ENCODE measurements at places on chromosomes 3 and 15.

DNA sequence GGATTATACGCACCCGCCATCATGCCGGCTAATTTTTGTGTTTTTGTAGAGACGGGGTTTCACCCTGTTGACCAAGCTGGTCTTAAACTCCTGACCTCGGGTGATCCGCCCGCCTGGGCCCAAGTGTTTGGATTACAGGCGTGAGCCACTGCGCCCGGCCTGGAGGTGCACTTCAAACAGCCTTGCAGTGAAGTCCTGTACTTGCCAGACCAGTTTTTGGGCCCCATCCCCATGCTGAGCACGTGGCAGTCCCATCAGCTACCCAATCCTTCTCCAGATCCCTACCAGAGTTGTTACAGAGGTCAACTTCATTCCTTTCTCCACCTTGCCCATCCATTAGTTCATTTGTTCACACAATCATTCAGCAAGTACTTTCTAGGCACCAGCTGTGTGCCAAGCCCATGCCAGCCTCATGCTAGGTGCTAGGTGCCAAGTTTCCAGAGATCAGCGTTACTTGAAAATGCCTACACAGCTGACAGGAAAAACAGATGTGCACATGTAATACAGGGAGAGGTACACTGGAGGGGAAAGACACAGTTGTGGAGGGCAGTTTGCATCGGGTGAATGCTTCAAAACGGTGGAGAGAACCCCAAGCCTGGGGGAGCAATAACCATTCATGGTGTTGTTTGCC lies 2.2 kb downstream of the DNAH1 start:
- no peak for DNase-seq

DNA sequence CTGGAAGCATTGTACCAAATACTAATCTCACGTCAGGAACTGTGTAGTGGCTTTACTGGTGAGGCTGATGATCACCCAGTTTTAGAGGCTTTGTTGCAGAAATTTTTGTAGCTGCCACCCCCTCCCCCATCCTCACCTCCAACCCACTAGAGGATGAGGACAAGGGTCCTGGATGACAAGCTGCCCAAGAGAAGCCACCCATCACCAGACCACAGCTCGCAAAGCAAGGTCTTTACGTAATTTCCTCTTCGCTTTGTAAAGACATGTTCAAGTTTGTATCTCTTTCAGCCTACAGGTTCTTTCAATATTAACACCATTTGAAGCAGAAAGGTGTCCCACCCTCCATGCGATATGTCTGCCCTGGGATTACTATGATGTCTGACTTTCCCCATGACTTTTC lies 74.2 kb downstream of the LDHAL6B start:
- peak; percentile 78 for DNase-seq

- DNase-seq = no peak
Measured at GRCh38 chr3:150218236-150218635, 189.9 kb upstream of the TSC22D2 start.

DNA sequence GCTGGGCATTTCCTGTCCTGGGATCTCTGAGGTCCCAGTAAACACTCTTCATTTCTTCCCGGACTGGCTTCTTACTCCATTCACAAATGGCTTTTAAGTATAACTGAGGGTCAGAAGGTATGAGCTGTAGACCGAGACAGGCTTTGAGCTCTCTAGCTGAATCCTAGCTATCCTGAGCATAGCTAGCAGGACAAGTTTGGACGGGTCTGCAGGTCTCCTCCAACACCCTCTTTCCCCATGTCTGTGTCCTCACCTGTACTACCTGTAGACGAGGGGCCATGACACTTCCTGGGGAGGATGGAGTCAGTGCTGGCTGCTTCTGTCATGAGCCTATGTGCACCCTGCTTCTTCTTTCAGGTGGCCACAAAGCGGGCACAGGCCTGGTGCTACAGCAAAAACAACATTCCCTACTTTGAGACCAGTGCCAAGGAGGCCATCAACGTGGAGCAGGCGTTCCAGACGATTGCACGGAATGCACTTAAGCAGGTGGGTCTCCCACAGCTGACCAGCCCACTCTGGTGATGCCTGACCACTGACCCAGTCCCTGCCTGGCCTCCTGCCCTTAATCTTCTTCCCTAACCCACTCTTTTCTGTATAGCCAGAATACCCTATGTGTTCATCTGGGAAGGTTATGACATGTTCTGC lies 72.1 kb upstream of the ACAD9 start:
- no peak for DNase-seq

- no peak for DNase-seq
Measured at GRCh38 chr3:30871720-30872119, 22.7 kb downstream of the GADL1 start.

GRCh38 chr3:10798600-10799367 lies 17.2 kb upstream of the SLC6A11 start:
- DNase-seq = no peak

DNA sequence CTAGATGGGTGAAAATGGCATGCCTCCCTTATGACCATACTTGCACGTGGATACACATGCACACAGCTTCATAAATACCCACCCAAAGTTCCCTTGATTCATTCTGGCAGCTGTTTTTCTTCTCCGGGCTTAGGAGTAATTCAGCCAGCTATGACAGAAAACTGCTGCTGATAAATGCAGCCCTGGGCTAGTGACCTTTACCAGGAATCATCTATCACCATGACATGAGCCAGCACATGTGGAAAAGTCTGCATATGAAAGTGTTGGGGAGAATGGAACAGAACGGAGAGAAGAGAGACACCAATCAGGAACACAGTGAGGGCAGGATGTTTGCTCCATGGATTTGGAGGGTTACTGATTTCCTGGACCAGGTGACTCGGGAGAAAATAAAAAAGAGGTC lies 706.3 kb downstream of the PDCD6IP start:
- DNase-seq = no peak

DNA sequence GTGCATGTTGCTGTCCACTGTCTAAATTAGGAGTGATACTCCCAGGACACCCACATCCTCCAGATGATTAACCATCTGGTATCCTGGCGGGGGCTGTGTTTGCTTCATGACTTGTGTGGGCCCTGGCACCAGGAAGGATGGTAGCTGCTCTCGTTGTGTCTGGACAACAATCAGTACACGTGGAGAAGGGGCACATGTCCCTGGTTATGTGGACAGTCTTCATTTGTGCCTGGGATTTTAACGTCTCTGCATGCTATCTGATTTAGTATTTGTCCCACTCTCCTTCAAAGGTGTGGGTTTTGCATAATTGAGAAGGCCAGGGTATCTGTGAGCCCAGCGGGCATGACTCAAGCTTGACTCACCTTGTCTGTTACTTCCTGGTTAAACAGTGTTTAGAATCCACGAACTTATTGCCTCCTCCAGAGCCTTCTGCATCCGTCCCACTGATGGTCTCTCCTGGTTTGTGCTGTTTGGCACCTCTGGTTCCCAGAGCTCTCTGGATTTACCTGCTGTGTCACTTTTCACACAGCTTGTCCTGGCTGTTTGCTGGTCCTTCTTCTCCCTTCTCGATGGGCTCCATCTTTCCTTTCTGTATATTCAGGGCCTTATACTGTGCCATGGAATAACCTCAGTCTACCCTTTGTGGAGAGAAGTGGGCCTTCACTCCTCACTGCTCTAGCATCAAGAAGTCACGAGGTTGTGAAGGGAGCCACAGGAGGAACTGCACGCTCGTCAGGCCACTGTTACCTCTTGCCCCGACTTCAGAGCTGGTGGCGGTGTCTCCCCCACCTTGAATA lies 32.5 kb downstream of the ARNT2 start:
- DNase-seq = peak; percentile 37

- no peak for DNase-seq
Measured at GRCh38 chr3:67882981-67883380, 228.6 kb upstream of the SUCLG2 start.

DNA sequence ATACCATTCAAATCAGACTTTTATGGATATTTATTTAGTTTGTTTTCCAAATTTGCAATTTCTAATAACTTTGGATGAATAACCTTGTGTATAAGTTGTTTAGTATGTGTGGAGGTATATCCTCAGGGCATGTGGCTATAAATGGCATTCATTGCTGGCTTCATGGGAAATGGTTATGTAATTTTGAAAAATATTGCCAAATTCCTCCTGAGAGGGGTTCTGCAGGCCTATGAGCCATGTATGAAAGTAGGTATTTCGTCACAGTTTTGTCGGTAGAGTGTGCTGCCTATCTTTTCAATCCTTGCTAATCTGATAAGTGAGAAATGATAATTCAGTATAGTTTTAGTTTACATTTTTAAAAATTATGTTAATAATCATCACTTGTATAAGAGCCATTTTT lies 256.4 kb upstream of the ZNF385D start:
- no peak for DNase-seq

- DNase-seq = no peak
Measured at GRCh38 chr3:130640027-130640426, 106.6 kb downstream of the PIK3R4 start.

- DNase-seq = no peak
Measured at GRCh38 chr3:120855665-120856437, 52.2 kb upstream of the STXBP5L start.

- no peak for DNase-seq
Measured at GRCh38 chr15:100718075-100718980, 115.9 kb downstream of the ASB7 start.

DNA sequence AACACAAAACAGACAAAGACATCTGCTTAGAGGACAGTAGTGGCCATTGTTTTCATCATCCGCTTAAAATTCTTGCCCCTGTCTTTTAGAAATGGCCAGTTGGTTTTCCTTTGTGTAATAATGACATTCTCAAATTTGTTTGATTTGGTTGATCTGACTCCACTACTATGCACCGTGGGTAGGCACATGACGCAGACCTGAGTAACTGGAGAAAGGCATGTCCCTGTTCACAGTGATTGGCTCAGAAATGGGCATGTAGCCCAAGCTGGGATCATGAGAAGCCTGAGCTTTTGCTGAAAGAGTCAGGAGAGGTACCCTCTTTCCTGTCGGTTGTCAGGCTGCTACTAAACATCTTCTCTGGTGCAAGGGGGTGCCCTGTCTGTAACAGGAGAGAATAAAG lies 36.6 kb upstream of the MAGI1 start:
- DNase-seq = no peak

DNA sequence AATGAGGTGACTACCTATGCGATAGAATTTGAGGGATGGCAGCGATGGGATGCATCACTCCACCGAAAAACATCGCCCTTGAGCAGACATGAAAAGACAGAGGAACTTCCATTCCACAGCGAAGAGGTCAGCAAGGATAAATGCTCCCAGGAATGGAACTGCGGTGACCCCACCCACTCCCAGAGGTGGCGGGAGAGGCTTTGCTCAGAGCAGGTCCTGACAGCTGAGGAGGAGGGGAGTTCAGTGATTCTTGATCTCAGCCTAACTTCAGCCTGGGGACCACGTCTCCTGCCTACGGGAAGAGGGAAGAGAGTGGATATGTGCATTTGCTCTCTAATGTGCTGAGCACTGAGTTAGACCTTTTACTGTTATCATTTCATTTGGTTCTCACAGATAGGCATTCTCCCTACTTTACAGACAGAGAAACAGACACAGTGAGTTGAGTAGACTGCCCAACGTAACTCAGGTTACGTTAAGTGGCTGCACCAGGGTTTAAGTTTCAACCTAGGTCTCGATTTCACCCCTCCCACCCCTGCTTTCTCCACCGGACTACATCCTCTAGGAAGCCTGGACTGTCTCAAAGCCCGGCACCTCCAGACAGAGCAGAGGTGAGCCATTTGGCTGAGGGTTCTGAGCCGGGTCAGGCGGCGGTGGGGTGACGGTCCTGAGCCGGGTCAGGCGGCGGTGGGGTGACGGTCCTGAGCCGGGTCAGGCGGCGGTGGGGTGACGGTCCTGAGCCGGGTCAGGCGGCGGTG lies 170.0 kb downstream of the RAB11A start:
- DNase-seq = no peak

DNA sequence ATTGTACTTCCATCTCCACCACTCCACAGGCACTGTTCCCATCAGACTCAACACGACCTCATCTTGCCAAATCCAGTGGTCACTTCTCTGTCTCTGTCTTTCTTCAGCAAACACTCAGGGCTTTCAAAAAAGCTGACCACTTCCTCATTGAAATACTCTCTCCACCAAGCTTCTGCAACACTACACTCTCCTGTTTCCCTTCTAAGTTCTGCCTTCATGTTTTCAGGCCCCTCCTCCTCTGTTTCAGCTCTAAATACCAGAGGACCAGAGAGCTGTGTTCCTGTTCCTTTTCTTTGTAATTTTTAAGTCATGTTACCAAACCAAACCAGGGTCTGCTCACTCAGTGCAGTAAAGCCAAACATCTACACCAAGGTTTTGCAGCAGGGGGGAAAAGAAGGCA lies 33.8 kb upstream of the ACP3 start:
- no peak for DNase-seq

GRCh38 chr15:32730677-32731654 lies 13.2 kb downstream of the GREM1 start:
- no peak for DNase-seq

DNA sequence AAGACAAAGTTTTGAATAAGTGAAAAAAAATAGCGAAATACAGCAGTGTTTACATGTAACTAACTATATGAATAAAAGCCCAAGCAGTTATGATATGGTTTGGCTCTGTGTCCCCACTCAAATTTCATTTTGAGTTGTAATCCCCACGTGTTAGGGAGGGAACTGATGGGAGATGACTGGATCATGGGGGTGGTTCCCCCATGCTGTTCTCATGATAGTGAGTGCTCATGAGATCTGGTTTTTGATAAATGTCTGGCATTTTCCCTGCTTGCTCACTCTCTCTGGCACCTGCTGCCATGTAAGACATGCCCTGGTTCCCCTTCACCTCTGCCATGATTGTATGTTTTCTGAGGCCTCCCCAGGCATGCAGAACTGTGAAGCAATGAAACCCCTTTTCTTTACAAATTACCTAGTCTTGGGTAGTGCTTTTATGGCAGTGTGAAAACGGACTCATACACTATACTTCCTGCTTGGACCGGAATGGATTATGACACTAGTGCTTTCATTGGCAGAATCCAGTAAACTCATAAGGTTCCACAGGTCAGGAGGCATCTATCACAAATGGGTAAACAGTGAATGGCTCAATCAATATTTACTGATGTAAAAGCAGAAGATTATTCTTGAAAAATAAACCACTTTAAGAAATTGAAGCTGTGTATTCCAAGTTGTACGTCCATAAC lies 192.1 kb downstream of the CBLB start:
- no peak for DNase-seq

DNA sequence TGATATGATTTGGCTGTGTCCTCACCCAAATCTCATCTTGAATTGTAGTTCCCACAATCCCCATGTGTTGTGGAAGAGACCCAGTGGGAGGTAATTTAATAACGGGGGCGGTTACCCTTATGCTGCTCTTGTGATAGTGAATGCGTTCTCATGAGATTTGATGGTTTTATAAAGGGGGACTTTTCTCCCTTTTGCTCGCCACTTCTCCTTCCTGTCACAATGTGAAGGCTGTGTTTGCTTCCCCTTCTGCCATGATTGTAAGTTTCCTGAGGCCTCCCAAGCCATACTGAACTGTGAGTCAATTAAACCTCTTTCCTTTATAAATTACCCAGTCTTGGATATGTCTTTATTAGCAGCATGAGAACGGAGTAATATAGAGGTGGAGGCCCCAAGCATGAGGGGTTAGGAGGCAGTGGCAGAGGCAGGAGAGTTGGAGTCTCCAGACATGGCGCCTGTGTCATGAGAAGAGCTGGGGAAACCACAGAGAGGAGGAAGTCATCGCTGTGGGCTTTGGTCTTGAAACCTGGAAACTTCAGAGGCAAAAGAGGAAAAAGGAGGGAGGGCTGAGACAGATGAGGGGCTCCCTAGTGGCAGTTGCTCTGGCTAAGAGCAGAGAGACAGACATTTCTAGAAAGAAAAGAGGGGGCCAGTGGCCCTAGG lies 107.8 kb upstream of the VEPH1 start:
- no peak for DNase-seq

GRCh38 chr3:138009476-138010272 lies at the start of gene CLDN18:
CLDN18 (plus strand) TSS chr3:138010165; CDS start chr3:138010226, 61 bp downstream.
- no peak for DNase-seq
